GM19239 (cell line): ENCODE measurements at places on chromosomes 3 and 15.

DNA sequence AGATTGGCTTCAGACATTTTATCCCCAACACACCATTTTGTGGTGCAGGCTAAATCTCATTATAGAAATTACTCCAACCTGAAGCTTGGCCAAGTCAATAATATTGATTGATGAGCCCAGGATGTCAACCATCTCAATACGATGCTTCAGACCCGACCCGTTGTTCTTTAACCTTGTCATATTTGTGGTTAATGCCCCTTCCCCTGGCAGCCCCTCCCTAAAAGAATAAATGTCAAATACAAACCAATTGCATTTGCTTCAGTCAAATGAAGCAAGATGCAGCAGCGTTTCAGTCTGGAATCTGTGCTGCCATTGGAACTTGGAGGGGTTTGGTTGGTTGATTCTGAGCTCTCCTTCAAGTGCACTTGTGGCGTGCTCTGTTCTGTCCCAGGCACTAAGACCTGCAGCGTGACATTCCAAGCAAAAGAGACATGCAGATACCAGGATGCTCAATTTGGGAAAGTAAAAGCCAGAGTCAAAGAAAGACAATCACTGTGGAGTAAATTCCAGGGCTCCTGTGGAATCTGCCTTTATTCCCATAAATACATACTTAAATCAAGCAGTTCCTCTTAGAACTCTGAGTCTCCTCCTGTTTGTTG lies 23.8 kb upstream of the PSMD6 start:
- DNase-seq, result no peak

- no peak for DNase-seq
Observed at GRCh38 chr3:169116056-169116693, 547.3 kb downstream of the MECOM start.

DNA sequence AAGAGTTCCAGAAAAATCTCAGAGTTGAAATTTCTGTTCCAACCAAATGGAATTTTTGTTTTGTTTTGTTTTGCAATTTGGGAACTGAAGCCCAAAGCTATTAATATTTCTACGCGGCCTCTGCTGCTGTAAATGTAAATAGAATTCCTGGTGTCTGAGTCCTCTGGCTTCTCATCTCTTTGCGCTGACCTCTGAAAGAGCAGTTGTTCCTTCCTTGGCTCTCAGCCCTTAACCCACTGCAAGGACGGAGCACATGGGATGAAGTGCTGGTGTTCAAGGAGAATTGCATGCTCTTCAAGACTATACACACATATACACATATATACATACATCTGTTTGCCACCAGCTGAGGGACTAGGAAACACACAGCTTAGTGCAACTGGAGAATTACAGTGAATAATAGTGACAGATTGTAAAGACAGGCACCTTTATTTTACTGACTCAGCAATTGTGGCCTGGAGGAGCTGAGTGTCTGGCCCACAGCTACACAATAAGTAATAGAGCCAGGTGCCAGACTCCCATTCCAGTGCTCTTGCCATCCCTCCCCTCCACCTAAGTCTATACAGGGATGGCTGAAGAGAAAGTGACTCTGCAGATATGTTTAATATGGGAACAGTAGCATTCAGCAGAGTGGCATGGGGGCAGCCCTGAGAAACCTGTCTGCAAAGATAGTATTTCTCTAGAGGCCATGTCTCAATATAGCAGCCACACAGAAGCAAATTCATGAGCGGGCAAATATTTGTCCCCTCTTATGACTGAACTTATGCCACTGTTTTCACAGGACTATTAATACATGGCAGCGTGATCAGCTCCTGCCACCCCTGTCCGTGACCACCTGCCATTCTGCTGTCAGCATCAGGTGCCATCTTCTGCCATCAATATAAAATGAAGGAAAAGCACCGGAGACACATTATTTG lies 42.3 kb downstream of the NEK10 start:
- DNase-seq, result no peak

GRCh38 chr3:115927197-115927596 lies 303.9 kb downstream of the GAP43 start:
- no peak for DNase-seq

GRCh38 chr15:76208786-76209424 lies 102.4 kb downstream of the ETFA start:
- no peak for DNase-seq

DNA sequence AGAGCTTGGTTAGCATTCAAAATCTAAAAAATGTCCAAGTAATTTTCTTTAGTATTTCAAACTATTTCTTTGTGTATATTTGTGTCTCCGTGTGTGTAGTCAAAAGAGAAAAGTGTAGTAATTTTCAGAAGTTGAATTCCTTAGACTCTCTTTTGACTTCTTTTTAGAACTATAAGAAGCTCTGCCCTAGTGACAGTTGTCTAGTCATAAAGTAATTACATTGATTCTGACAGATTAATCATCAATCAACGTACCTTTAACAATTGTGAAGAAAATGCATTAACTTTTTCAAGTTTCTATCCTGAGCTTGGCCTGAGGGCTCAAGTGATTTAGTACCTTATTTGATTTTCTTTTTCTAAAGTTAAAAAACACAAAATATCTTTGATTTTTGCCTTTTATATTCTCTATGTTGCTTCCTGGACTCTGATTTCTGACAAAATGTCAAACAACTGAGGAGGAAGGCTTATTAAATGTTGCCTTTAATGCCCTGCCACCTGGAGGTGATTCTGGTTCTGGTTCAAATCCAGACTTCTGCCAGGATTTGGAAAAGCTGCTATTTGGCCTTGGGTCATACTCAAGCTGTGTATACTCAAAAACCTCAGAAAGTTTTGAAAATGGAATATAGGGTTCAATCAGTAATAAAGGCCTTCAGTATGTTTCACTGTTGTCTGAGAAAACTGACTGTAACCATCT lies 653.6 kb downstream of the NSUN3 start:
- DNase-seq, result no peak

GRCh38 chr3:14547693-14548092 lies 7.6 kb upstream of the GRIP2 start:
- no peak for DNase-seq

GRCh38 chr3:134068429-134068828 lies 38.7 kb upstream of the SLCO2A1 start:
- DNase-seq, result no peak

DNA sequence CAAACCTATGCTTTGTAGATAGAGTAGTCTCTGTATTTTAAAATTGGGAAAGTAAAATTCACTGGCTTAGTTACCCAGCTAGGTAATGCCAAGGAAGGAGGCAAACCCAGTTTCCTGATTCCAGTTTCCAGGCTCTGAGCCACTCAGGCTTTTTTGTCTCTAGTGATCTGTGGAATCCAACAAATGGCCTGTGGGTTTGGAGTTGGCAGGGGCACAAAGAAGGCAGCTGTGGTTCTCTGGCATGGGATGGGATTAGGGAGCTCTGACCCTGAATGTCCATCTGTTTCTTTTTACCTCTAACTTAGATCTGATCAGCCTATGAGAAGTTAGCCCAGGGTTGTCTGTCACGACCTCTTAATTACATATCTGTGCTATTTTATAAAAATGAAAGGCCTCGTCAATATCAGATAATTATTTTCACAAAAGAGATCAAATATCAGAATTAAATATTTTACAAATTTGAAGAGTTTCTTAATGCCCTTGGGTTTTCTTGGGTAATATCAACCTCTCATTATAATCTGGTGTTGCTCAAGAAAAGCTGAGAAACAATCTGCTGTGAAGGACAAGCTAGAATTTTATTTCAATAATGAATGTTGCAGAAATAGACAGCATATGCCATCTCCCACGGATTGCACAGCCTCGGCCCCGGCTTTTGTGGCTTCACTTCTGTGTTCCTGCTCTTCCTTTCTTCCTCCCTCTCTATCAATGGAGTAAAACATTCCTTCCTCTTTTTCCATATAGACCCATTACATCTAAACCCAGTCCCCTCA lies 63.7 kb upstream of the DAZL start:
- DNase-seq, result no peak

- DNase-seq, result no peak
Observed at GRCh38 chr3:141306276-141306675, 62.0 kb upstream of the ZBTB38 start.

DNA sequence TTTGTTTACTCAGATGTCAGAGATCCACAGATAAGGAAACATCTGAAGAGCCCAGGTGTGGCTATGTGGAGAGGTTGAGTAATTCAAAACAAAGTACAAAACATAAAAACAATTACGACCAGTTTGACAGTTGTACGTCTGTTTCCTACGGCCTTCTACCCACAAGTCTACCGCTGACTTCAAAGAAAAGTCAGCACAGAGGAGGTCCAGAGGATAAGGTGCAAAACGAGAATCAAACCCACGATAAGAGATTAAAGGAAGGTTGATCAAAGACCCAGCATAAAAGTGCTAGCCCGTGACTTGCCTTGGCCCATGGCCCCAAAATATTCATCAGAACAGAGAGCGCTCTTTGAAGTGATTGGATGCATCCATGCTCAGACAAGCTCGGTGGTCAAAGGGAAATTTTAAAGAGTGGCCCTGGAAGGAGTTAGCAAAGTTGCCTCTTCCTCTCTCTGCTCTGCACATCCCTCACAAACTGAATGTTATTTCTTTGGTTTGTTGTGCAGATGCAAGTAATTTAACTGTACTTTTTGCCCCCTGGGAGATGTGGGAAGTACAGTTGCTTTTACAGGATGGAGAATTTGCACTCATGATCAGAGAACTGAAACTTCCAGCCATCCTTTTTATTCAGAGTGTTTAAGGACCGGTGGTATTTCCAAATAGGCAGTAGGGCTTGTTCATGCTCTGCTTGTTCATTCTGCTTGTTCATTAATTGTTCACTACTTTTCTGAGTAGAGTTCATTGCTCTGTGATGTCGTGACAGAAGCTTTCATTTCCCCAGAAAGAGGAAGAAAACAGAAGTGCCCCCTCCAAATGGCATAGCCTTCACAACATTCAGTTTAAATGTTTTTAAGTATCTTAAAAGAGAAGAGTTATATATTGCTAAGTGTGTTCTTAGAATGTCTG lies 31.1 kb downstream of the MME start:
- no peak for DNase-seq

DNA sequence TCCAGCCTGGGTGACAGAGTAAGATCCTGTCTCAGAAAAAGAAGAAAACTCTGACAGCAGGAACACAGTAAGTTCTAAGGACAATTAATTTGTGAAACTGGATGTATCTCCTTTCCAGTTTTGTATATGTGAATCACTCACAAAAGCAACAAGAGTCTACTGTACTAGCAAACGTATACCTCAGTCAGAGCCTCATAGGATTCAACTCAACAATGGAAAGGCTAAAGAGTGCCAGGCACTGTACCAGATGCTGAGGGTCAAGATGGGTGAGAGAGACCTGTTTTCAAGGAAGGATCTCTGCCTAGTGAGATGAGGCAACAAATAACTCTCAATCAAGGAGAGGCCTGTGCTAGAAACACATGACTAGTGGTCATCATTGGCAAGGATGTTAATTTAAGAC lies 14.9 kb downstream of the TBL1XR1 start:
- no peak for DNase-seq

- DNase-seq, result no peak
Observed at GRCh38 chr15:28909958-28910500, 24.3 kb downstream of the APBA2 start.

DNA sequence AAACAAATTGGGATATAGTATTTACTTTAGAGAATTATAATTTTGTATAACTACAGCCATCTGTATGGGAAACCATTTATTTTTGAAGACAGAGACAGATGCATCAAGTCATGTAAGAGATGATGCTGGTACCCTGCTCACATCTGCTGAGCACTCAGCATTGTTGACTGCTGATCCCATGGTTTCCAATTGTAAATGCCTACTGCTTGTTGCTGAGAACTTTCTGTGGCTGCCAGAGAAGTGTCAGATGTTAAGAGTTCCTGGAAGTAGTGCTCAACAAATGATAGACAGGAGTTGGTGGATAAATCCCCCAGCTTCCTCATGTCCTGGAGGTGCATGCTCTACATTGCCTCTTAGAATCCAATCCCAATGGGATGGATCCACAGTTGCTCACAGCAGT lies 167.1 kb downstream of the OXSM start:
- no peak for DNase-seq

DNA sequence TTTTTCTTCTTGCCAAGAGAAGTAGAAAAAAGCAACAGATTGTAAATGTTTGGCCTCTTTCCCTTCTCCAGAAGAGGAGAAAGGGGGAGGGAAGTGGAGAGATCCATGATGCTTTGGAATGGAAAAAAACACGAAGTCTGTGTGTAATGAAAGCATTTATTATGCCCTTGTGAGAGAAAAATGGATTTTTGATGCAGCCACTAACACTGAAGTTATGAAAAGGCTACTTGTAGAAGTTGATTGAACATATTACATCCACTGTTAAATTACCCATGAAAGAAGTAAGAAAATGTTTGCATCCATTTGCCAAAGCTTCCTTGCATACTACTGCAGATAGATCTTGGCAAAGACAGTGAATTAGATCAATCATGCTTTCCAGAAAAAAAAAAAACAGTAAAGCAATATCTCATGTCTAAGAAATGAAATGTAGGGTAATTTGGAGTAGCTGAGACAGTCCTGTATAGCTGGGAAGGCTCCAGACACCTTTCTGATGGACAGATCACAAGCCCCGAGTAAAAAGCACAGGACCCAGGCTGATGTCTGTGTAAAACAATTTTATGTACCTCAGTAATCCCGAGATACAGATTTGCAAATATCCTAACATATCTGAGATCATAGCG lies 295.5 kb downstream of the PLOD2 start:
- no peak for DNase-seq

GRCh38 chr15:31032961-31033371 lies 41.5 kb upstream of the MTMR10 start:
- DNase-seq, result no peak

GRCh38 chr3:134654031-134654430 lies 3.2 kb upstream of the KY start:
- DNase-seq, result no peak

DNA sequence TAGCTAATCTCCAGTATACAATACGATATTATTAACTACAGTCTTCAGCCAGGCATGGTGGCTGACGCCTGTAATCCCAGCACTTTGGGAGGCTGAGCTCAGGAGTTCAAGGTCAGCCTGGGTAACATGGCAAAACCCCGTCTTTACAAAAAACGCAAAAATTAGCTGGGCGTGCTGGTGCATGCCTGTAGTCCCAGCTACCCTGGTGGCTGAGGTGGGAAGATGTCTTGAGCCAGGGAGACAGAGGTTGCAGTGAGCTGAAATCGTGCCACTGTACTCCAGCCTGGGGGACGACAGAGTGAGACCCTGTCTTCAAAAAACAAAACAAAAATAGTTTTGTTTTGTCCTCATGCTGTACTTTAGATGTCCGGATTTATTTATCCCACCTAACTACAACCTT lies 29.2 kb upstream of the SV2B start:
- DNase-seq, result no peak

DNA sequence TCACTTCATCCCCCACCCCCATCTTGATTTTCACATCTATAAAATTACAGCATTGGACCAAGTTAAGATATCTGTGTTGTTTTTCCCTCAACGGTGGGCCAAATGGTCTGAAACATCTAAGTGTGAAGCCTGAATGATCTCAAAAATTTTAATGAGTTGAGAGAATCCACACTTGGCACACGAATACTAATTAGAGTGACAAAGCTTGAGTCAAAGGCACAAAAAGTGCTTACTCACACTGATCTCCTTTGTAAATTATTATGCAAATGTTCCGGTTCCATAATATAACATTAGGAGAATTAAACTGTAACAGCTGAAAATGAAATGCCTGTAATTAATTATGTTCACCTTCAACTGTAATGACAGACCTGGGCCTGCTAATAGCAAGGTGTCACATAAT lies 33.6 kb downstream of the GPR176 start:
- no peak for DNase-seq
